Activated CD8-positive, alpha-beta memory T cell treated with anti-CD3 and anti-CD28 coated beads for 1 hour (primary cell): ENCODE measurements at places on chromosomes 5 and 9.

GRCh38 chr5:139825690-139826089, 30.1 kb downstream of the PSD2 start:
- no peak for DNase-seq

DNA sequence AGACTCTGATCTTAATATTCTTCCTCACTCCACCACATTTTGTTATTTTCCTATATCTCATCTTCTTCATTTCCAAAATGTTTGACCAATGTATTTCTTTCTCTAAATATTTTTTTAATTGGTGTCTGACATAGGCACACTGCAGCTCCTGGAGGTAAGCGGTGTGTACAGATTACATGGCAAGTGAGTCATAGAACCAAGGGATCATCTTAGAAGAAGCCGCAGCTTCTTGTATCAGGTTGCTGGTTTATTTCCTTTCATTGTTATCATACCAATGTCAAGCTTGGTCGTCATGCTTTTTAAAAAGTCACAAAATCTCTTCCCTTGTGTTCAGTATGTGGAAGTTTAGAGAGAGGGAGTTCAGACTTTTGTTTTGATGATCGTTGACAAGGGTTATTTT, 526.1 kb upstream of the CDH18 start:
- no peak for DNase-seq

GRCh38 chr5:16656561-16657191, 39.9 kb upstream of the RETREG1 start:
- no peak for DNase-seq

- DNase-seq: no peak
Observed at GRCh38 chr9:114025760-114026159, 52.3 kb downstream of the AMBP start.

DNA sequence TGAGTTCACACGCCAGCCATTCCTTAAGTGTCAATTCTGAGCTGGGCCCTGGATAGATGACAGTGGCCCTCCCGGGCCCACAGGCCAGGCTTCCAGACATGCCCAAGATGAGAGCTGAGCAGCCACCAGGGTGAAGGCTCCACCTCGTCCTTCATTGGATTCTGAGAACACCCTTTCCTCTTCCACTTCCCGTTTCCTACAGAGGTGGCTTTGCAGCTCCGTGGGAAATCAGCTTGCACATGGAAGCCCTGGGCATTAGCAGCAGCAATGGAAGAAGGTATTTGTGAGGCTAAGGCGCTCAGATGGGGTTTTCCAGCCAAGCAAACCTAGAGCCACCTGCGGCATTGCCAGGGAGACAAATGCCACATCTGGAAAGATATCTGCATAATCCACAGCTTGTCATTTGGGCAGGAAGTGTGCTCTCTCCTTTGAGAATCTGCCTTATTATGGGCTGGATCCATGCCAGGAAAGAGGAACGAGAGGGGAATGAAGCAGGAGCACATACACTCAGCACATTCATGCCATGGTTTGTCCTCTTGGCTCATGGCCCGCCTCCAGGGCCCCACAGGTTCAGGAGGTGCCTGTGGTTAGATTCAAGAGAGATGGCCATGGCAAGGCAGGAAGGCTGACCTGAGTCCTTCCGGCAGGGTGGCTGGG, 34.1 kb downstream of the CFAP77 start:
- DNase-seq: no peak

GRCh38 chr9:10903969-10904368, 291.2 kb upstream of the PTPRD start:
- no peak for DNase-seq

- no peak for DNase-seq
Observed at GRCh38 chr5:82597437-82597836, 319.3 kb upstream of the RPS23 start.

- DNase-seq: no peak
Observed at GRCh38 chr5:127587246-127587917, 61.5 kb upstream of the CTXN3 start.

DNA sequence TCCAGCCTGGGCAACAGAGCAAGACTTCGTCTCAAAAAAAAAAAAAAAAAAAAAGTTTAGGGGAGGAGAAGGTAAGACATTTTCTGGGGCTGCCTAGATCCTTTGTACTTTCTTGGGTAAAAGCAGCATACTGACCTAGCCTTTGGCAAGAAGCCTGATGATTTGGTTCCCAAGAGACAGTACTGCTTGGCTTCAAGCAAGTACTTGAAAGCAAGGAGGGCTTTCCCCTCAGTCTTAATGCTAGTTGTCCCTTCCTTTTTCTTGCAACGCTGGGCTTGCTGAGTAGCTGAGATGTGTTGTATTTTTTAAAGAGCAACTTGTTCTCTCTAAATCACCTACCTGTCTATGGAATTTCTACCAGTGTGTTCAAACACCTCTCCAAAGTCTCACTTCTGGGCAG, 76.2 kb downstream of the INSYN2B start:
- no peak for DNase-seq

- DNase-seq: no peak
Observed at GRCh38 chr9:97714435-97714834, 17.3 kb upstream of the XPA start.

DNA sequence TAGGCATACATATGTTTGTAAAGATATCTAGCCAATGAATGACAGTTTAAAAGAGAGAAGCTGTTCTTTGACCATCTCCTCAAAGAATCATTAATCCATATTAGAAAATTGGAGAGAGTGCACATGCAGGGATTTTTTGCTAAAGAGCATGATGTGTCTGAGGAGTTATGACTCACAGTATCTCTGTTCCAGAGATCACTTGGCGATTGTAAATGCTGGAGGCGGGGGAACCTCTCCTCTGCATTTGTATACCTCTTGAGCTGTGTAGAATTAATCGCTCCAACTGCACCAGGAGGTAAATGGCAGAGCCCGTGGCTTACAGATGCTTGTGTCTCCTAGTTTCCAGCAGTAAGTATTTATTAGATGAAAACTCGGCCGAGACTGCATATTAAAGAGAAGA, 3.6 kb upstream of the SPATA31D1 start:
- no peak for DNase-seq

DNA sequence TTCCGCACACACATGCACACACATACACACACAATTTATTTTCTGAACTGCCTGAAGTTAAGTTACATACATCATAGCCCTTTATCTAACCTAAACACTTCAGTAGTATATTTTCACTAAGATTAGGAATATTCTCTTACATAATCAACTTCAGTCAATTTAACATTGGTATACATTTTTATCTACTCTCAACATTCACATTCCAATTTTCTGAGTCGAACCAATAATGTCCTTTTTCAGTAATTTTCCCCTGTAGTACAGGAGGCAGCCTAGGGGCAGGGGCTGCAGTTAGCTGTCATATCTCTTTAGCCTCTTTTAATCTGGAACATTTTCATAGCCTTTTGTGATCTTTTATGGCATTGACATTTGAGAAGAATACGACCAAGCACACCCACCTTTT, 150.1 kb downstream of the DAB2IP start:
- no peak for DNase-seq

- DNase-seq: no peak
Observed at GRCh38 chr5:150623152-150623877, 17.1 kb upstream of the SYNPO start.

DNA sequence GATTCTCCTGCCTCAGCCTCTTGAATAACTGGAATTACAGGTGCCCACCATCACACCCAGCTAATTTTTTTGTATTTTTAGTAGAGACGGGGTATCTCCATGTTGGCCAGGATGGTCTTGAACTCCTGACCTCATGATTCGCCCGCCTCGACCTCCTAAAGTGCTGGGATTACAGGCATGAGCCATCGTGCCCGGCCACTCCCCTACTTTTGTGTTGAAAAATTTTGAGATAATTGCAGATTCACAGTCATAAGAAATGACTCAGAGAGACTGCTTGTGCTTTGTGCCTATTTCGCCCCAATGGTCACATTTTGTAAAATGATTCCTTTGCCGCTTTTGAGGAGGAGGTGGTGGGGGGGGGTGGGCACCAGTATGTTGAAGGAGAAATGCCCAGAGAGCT, 48.1 kb upstream of the SH3PXD2B start:
- no peak for DNase-seq

DNA sequence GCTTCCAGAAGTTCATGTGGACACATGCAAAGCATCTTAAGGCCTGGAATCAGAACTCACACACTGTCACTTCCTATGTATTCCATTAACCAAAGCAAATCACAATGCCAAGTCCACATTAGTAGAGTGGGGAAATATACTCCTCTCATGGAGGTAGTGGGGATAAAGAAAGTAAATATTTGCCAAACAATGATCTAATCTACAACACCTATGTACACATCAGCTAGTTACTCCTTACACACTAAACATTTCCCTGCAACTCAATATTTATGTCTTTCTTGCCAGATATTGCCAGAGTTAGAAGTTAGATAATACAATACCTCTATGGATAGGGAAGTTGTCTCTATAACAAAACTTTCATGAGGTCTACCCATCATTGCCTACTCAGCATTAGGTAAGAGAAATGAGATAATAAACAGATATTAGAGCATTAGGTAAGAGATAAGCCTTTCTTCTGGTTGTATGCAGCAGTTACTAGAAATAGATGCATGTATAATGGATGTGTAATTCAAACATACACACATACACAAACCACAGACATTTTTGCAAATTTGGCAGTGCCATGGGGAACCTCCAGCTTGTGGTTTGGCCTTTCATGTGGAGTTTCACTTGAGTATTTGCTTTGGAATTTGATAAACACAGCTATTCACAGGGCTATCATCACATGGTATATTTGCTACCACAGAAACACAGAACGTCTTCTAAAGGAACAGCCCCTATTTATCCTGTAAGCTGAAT, 196.5 kb downstream of the TLE1 start:
- no peak for DNase-seq

DNA sequence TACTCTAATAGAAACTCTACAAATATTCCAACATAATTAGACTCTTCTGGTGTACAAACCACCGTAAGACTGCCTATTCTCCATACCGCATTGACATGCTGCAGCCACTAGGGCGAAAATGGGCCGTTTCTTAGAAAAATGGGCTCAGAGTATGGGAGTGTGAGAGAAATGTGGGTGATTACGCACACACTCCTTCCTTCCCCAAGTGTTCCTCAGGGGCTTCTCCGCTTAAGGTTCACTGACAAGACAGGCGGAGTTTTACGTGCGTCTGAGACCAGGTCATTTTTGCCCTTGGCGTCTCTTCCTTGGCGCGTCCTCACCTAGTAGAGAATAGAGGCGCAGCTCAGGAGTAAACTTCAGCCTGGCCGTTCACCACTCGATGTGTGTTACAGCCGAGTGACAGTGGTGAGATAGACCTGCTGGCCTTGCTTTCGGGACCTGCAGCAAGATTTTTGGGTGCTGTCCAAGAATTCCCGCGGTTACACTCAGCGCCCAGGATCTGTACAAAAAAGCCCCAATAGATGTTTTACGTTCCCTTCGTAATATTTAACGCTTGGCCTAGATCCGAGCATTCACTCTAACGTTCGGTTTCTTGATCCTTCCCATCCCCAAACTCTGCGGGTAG, 1.8 kb upstream of the NTRK2 start:
- DNase-seq: no peak

DNA sequence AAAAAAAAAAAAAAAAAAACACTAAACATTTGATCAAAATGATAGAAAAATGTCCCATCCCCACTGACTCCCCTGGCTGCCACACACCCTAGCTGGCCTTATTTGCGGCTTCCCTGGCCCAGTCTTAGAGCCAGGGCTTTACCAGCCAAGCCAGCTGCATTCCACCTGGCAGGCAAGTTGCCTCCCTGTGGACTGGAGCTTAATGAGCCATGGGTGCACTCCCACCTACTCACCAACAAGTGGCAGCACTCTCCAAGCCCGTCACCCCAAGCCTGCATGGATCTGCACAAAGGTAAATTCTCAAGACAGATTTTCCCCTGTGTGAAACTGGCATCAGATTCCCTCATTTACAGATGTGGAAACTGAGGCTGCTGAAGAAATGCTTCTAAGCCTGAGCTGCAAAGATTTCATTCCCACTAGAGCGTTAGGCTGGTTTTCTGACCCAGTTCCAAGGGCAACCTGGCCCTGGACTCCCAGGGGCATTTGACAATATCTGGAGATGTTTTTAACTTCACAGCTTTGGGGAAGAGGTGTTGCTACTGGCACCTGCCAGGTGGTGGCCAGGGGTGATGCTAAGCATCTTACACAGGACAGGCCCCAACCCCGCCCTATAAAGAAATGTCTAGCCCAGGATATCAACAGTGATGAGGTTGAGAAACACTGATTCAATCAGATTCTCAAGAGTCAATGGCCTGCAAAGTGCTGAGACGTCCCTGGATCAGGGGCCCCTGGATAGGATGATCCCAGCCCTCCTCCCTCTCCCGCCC, 21.9 kb upstream of the VDAC1 start:
- no peak for DNase-seq

DNA sequence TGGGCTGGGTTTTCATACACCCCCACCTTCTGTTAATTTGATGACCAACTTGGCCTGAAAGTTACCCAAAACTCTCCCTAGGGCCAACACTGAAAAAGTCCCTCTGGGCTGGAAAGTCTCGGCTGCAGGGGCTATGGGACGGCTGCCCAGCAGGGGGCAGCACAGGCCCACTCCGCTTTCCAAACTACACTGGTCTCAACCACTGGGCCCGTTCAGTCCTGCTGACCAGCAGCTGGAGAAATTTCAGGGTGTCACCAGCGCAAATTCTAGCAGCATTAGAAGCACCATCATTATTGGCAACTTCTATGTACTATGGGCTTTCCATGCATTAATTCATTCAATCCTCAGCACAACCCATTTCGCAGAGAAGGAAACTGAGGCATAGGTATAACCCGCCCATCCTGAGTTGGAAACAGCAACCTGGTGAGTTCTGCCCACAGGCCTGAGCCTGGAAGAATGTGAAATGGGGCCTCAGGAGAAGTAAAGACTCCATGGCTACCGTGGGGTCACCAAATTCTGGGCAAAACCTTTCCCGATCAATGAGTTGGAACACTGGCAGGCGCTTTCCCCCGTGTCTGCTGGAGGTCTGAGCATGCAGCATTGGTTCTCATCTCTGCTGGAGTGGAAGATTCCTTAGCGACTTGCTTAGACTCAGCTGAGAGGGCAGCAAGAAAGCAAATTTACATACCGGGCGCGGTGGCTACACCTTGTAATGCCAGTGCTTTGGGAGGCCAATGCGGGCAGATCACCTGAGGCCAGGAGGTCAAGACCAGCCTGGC, 9.7 kb downstream of the ORM2 start:
- peak; percentile 28 for DNase-seq

DNA sequence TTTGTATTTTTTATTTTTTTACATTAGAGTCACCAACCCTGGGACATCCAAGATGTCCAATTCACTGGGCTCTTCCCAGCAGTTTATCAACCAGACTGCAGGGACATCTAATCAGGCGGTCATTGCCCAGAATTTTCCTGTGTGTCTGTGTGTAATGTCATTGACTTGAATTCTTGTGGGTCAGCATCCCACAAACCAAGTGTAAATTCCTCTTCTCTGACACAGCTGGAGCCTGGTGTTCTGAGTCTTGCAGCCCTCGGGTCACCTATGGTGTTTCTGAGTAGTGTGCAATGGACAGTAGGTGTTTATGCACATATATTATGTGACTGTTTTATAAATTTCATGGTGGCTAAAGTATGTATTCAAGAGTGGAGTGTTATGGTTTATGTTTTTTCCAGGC, 815.7 kb downstream of the SEMA5A start:
- no peak for DNase-seq

GRCh38 chr5:57199866-57200265, 26.0 kb downstream of the GPBP1 start:
- no peak for DNase-seq

- no peak for DNase-seq
Observed at GRCh38 chr9:136313111-136314055, 9.5 kb upstream of the CCDC187 start.

- DNase-seq: no peak
Observed at GRCh38 chr9:91282292-91282691, 79.4 kb downstream of the AUH start.
